ENCODE measurements at places on chromosomes 12 and 14. TPM values are rescaled to one million over a fixed set of nuclear protein-coding genes. Genes with fewer than 3 reads are reported as not detected.

The MAP1LC3B2 gene
- total RNA-seq, result 1.0 TPM

The GALNT8 gene
- 1.5 TPM for total RNA-seq

The CCDC177 gene
- total RNA-seq, result not detected

- no peak for DNase-seq
These were observed 39.8 kb upstream of the GPR68 start for GRCh38 chr14:91284146-91284790.

DNA sequence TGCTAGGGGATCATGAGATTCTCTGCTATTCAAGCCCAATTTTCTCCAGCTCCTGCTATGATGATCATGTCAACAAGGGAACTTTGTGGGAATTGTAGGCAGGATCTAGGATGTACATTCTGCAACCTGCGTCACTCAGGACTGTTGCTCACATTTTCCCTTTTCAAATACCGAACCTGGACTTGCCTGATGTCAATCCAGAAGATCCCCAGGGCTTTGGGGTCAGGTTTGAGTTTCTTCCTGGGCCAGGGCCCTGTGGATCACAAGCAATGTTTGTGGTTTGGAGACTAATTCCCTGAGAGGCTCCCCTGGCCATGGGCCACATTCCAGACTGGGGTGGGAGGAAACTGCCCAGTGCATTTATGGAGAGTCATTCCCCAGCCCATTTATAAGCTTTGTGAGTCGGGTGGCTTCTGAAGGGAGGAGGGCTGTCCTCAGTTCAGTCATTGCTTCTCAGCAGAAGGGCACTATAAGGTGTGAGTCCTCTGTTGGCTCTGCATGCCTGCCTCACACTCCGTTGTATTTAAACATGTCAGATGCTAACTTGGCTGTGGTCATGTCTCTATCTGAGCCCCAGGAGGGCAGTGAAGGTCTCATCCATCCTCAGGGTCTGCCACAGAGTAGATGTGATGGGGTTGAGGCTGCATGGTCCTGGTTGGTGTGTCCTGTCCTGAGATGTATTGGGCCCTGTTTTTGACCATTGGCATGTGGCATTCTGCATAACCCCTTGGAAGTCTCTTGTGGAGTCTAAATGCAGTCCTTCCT is 6.5 kb downstream of the KRT86 start:
- DNase-seq, result no peak

GRCh38 chr12:91781114-91781513 is 364.5 kb downstream of the BTG1 start:
- DNase-seq, result no peak

DNA sequence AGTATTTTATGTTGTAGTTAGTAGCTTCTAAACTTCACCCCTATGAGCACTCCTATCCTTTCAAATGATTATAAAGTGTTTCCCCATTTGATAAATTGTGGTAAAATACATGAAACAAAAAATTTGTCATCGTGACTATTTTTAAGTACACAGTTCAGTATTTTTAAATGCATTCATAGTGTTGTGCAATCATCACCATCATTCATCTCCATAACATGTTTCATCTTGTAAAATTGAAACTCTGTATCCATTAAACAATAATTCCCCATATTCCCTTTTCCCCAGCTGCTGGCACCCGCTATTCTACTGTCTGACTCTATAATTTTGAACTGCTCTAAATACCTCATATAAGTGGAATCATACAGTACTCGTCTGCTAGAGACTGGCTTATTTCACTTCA is 52.5 kb downstream of the ATP23 start:
- DNase-seq, result no peak

GRCh38 chr12:56979628-56980027 is 22.2 kb upstream of the RDH16 start:
- no peak for DNase-seq

GRCh38 chr12:26622601-26623000 is 210.4 kb downstream of the ITPR2 start:
- DNase-seq, result no peak

GRCh38 chr12:94941440-94941862 is 62.0 kb downstream of the NDUFA12 start:
- DNase-seq, result no peak

- DNase-seq, result no peak
These were observed 354.9 kb downstream of the RAD51B start for GRCh38 chr14:68174446-68174845.

- no peak for DNase-seq
These were observed 6.1 kb downstream of the RSRC2 start for GRCh38 chr12:122520676-122521075.

GRCh38 chr12:10697156-10697555 is 23.3 kb upstream of the STYK1 start:
- DNase-seq, result no peak

DNA sequence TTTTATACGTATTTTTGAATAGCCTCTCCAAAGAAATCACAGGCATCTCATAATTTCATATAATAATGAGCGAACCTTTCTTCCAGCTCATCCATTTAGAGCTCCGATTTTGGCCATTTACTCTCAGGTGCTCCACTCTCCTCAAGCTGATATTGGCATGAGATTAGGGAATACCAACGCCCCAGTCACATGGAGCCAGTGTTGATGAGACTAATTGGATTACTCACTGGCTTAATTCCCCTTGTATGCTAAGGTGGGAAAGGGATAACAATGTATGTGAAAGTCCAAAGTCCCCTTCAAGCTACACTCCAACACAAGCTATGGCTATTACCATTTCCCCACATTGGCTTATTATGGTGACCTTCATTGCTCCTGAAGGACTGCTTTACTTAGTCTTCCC is 76.6 kb upstream of the NAV3 start:
- DNase-seq, result no peak

DNA sequence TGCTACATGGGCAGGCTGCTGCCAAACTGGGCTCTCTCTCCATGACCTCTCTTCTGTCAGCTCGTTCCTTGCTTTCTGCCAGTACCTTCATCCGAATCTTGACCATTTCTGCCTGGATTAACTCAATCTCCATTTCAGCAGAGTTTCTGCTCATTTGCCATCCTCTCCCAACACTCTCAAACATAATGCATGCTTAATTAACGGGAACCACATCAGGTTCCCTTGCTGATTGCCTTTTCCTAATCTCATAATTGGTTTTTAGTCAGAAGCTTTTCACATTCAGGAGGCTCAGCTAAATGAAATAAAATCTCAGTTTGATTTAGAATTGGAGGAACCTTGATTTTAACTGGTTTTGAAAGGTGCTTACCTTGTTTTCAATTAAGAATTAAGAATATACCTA is 127.3 kb downstream of the SLC5A8 start:
- no peak for DNase-seq

- DNase-seq, result no peak
These were observed 26.9 kb downstream of the MDM1 start for GRCh38 chr12:68305278-68305677.

DNA sequence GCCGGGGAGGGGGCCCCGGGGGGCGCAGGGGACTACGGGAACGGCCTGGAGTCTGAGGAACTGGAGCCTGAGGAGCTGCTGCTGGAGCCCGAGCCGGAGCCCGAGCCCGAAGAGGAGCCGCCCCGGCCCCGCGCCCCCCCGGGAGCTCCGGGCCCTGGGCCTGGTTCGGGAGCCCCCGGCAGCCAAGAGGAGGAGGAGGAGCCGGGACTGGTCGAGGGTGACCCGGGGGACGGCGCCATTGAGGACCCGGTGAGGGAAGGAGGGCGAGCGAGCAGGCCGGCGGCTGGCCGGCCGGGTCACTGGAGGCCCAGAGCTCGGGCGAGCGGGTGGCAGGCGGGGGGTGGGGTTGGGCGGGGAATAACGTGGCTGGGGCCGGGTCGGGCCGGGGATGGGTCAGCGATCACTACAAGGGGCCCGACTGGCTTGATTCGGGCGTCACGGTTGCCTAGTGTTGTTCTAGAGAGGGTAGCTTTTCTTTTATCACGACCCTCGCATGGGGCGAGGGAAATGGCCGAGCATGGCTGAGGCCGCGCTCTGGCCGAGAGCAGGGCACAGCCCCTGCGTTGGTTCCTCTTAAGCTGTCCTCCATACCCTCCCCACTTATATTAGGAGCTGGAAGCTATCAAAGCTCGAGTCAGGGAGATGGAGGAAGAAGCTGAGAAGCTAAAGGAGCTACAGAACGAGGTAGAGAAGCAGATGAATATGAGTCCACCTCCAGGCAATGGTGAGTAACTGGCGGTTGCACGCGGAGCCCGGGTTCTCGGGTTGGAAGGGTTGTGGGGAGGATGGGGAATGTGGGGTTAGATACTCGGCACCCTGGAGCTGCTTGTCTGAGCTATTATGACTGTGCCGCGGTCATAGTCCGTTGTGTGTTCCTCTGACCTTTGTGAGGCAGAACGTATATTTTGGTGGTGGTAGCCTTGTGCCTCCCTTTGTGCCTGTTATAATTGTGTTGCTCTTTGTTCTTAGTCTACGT is 603 bp downstream of the PABPN1 start:
- no peak for DNase-seq

DNA sequence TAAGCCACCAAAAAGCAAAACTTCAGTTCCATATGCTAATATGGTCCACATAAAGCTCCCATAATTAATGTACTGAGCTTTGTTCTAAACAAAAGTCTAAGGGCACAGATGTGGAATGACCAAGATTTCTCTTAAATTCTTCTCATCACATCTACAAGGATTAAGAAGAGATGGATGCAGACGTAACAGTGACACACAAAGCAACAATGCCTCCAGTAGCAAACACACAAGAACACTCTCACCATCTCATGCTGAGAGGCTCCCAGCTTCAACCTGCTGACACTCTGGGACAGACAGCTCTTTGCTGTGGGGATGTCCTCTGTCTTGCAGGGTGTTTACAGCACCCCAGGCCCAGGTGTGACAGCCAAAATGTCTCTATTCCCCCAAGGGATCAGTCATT is 48.2 kb downstream of the SETD3 start:
- DNase-seq, result no peak

DNA sequence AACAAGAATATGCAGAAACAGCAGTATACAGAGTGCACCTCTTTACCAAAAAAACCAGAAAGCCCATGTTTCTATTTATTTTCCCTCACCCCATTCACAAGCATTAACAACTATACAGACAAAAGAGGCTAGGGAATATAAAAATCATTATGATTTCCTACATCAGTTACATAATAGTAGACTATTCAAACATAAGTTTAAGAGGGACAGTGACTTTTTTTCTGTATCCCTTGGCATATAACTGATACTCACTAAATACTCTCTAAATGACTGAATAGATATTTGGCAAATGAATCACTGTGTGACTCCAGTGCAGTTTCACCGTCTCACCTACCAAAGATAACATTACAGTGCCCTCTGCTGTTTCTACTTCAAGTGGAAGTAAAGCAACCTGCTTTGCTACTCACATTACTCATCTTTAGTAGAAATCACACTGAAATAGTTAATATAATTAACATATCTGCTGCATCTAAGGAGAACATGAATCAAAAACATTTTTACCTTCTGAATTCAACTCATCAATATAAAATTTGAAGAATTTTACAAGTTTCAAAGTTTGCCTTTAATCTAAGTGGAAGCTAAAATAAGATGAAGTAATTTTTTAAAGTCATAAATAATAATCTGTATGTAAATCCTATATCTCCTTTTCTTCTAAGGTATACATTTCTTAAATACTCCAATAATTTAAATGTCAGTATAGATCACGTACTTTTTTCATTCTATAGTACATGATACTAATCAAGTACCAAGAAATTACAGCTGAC is 103.8 kb downstream of the OSBPL8 start:
- DNase-seq, result no peak

- no peak for DNase-seq
These were observed 44.5 kb downstream of the PSMA6 start for GRCh38 chr14:35336494-35337268.

DNA sequence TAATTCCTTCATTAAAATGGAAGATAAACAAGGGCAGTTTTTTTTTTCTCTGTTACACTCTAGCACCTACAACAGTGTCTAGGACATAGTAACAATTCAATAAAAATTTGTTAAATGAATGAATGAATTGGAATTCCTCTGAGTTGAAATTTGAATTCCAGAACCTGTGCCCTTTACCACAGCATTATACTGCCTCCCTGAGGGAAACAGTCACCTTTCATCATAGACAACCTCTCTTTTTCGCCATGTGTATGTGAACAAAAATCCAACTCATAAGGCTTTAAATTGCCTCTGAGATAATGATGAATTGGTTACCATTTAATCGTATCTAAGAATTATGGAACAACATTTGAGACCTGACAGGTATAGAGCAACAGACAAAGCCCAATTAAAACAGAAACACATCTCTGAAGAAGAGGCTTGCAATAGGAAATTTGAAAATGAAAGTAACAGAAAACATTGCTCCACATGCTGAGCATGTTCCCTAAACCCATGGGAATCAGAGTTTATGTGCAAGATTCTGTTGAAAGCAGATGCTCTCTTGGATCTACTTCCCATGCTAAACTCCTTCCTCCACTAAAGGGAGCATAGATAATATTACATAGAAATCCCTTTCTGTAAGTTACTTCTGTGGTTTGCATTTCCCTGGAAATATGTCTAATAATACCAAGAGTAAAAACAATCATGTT is 657.8 kb downstream of the GALC start:
- DNase-seq, result no peak

- no peak for DNase-seq
These were observed 240.3 kb downstream of the EMP1 start for GRCh38 chr12:13436696-13437391.

GRCh38 chr14:99887407-99887806 is 94.2 kb downstream of the EML1 start:
- no peak for DNase-seq

Measured in activated B cell treated with CpG ODN at 0.5 μM for 24 hours (primary cell).